ENCODE measurements at places on chromosomes 1 and 21.
A peak's percentile ranks its signal among the peaks of the same experiment; 100 is the strongest.

- no peak for DNase-seq
Observed at GRCh38 chr1:53987880-53988279, 30.1 kb downstream of the LDLRAD1 start.

- no peak for DNase-seq
Observed at GRCh38 chr1:8343044-8343443, 25.1 kb downstream of the SLC45A1 start.

DNA sequence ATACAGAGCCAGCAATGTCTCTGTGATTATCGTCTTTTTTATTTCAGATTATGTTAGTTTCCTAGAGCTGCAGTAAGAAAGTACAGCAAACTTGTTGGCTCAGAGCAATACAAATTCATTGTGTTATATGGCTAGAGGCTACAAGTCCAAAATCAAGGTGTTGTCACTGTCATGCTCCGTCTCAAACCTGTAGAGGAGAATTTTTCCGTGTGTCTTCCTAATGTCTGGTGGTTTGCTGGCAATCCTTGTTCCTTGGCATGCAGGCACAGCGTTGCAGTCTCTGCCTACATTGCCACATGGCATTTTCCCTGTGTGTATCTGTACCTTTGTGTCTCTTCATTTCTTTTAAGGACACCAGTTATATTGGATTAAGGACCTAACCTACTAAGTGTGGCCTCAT lies 244.4 kb downstream of the LRRIQ3 start:
- no peak for DNase-seq

DNA sequence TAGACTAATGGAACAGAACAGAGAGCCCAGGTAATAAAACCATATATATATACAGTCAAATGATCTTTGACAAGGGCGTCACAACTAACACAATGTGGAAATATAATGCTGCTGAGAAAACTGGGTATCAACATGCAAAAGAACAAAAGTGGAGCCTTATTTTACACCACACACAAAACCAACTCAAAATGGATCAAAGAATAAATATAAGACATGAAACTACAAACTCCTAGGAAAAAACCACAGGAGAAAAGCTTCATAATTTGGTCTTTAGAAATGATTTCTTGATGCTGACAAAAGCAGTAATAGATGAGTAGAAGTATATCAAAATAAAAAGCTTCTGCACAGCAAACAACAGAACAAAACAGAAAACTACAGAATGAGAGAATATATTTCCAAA lies 192.2 kb downstream of the AKT3 start:
- DNase-seq: no peak

DNA sequence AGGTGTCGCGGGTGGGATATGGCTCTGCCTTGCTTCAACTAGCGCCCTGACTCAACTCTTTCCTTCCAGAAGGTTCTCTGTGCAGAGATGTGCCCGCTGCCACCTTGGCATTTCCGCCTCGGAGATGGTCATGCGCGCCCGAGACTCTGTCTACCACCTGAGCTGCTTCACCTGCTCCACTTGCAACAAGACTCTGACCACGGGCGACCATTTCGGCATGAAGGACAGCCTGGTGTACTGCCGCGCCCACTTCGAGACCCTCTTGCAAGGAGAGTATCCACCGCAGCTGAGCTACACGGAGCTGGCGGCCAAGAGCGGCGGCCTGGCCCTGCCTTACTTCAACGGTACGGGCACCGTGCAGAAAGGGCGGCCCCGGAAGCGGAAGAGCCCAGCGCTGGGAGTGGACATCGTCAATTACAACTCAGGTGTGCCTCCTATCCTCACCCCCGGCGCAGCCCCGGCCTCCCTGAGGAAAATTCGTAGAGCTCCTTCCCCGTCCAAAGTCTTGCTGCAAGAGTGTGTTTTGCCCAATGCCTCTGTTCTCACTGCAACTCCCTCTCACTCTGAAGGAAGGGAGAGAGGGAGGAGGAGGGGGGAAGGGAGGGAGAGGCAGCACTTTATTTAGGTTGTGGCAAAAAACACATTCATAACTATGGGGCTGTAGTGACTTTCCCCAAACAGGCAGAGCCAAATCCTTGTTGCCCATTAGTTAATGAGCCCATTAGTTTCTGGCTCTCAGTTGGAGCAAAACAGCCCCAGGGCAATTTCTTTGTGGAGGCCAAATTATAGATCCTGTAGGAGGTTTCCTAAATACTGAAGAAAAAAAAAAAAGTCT lies 4.3 kb downstream of the LHX9 start:
- DNase-seq: no peak

DNA sequence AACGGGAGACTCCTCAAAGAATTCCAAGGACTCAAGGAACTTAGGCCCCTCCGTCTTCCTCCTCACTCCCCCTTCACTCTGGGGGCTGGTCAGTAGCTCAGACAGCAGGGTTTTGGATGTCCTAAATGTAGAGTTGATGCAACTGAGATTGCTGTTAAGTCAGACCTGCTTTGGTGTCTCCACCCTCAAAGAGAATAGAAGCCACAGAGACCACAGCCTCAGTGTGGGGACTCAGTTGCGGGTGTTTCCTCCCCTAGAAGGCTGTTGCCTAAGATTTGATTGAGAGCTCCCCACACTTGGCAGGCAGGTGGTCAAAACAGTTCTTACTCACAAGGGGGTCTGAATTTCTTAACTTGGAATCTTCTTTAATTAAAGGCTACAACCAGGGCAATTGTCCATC lies 7.6 kb downstream of the MAN1C1 start:
- no peak for DNase-seq

- DNase-seq: no peak
Observed at GRCh38 chr21:38807441-38807871, 1.7 kb downstream of the ETS2 start.

GRCh38 chr1:198391393-198392020 lies 149.0 kb downstream of the ATP6V1G3 start:
- no peak for DNase-seq

GRCh38 chr1:11787251-11787803 lies 18.4 kb downstream of the MTHFR start:
- peak; percentile 72 for DNase-seq

DNA sequence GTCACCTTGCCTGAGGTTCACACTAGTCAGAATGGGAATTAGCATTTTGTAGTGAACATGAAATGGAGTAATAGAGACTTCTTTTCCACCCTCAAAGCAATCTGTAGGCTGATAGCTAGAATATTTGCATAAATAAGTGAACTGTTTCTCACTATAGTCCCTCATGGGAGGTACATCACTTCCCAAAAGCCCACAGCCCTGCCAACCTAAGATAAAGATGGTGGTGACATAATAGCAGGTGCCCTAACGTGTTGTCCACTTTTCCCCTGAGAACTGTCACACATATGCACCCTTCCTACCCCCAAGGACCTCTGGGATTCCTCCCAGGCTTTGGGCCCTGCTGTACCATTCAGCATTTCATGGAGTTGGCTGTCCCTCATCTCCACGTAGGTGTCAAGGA lies 4.4 kb downstream of the TMEM35B start:
- no peak for DNase-seq

GRCh38 chr1:58942759-58943191 lies 158.9 kb upstream of the JUN start:
- DNase-seq: no peak

DNA sequence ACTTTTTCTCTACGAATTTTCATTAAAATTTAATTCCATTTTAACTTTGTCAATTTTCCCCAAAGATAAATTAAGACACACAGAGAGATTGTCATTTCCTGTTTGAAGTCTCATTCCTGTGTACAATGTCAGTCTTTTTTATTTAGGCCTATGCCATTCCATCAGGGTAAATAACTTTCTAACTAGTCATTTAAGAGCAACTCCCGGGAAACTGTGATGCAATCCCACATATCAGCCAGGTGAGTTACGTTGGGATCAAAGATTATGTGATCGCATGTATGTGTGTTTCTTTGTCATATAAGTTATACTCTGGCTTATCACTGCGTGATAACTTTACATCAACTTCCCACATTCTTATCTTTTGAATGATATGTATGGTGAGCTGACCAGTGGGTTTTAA lies 86.1 kb upstream of the S1PR1 start:
- no peak for DNase-seq

DNA sequence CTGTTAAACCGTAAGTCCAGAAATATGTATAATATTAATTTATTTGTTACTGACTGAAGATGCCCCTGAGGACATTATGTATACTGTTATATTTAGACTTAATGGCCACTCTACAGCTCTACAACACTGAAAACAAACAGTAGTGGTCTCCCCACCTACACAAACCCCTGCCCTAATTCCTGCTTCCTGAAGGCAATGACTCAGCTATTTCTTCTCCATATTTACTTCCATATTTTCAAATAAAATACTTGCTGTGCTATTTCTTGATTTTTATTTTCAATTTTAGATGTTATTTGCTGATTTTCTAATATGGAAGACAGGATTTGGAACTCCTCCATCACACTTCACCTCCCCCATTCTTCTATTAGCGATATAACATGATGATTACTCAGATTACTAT lies 97.6 kb downstream of the PCNX2 start:
- DNase-seq: no peak

DNA sequence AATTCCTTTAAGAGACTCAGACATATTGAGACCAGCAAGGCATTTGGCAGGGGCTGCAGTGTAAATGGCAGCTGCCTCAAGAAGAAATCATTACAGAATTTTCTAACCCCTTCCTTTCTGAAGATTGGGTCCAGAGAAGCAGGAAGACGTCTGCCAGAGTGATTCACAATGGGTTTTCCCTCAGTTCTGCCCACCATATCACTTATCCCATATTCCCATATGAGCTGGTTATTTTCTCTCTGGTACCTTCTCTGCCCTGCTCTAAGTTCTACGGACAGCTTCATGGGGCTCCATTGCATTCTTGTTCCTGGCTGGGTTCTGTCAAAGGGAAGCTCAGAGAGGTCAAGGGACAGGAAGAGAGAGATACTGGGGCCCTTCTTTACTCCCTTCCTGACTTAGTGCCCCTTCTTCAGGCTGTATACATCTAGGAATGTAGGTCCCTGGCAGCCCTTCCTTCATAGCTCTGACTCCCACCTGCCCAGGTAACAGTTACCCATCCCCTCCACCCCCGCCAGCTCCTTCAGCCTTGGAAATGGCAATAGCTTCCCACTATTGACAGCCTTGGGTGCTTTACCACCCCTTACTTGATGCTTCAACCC lies 420.6 kb upstream of the DAB1 start:
- DNase-seq: no peak

GRCh38 chr1:28139025-28139712 lies 37.3 kb downstream of the PTAFR start:
- no peak for DNase-seq

DNA sequence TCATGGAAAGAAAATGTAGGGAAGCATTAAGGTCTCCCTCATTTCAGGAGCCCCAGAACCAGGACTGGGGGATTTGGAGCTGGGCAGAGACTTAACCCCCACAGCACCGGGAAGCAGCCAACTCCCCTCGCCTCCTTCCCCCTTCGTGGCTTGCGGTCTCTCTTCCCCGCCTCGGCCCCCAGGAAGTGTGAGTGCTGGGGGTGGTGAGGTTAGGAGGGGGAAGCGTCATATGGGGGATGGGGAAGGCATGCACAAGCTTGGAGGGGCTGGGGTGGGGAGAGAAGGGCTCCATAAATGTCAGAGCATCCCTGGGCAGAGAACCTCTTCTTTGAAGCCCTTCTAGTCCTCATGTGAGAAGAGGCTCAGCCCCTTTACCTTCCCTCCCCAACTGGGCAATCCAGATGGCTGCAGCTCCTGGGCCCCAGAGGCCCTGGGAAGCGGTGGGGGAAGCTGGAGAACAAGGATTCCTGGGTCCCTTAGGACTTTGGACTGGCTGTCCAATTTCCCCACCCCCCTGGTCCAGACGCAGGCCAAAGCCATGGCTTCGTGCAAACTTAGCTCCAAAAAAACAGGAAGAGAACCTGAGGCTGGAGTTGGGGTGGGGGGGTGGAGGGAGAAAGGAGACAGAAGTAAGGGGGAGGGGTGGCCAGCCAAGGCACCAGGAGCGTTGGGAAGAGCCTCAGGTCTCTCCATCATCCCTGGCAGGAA lies 7.8 kb downstream of the ZBTB7B start:
- no peak for DNase-seq

- DNase-seq: no peak
Observed at GRCh38 chr1:163440090-163440489, 118.3 kb downstream of the NUF2 start.

DNA sequence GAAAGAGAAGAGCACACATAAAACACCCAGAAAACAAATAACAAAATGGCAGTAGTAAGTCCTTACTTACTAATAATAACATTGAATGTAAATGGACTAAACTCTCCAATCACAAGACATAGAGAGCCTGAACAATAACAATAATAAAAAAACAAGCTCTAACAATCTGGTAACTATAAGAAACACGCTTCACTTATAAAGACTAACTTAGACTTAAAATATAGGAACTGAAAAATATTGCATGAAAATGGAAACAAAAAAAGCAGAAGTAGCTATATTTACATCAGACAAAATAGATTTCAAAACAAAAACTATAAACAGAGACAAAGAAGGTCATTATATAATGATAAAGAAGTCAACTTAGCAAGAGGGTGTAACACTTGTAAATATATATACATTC lies 83.1 kb upstream of the LYPLAL1 start:
- no peak for DNase-seq

DNA sequence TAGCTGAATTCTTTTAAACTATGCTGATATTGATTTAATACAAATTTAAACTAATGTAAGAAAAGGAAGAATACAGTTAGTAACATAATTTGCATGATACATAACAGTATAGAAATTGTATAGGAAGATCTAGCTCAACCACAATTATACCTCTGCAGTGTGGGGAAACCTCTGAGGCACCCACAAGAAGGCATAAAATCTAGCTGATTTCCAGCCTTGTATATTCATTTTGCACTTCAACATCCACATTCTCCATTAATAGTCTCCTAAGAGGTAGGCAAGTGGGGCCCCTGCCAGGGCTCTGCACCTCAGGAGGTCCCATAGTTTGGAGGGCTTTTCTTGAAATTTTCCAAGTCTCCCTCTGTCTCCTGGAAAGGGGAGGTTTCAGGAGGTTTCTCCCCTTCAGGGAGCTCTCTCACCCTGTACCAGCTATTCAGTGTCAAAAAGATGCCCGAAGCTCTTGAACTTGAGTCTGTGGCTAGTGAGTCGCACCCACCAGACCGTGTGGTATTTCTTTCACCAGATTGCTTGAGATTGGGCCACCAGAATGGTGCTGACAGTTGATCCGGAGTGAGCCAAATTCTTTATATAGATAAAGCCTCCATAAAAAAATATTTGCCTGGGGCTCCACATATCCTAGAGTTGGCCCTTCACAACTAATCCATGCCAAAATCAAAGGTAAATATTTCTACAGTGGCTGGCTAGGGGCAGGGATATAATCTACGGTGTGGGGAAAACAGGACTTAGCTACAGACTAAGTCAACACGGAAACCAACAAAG lies 108.2 kb downstream of the TIAM1 start:
- no peak for DNase-seq

GRCh38 chr1:162316187-162316586 lies 60.5 kb downstream of the SPATA46 start:
- DNase-seq: no peak

- DNase-seq: no peak
Observed at GRCh38 chr1:171431994-171432393, 53.3 kb upstream of the PRRC2C start.

Data from testis (tissue), 5 donors.